ENCODE measurements at places on chromosomes 1 and 21.
A peak's percentile ranks its signal among the peaks of the same experiment; 100 is the strongest.

DNA sequence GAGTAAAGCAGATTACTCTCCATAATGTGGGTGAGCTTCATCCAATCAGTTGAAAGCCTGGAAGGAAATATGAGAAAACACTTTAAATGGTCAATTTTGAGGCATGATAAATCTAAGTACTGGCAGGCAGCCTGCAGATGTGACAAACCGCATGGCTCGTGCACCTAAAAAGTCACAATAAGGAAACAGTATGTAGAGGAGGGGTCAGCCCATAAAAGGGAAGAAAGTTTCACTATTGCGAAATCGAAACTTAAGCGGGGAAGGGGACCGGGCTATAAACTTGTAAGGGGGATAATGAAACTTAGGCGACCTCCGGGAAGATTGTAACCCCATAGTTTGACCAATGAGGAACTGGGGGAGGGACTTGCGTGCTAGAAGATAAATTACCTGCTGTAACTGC is 109.8 kb downstream of the PLPPR4 start:
- DNase-seq: no peak

DNA sequence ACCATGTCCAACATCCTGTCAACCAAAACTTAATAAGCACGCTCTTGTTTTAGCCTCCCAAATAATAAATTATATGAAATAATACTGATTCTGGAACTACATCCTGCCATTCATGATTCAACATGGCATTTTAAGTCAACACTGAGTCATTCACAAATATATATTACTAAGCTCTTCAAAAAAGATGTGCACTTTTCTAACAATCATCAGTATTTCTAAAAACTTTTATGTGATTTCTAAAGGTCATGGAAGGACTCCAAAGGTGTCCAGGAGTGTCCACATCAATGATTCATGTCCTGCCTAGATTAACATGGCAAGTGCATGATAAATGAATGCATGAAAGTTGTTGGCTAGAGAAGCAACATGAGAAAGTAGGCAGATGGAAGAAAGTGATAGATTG is 51.6 kb downstream of the NEGR1 start:
- no peak for DNase-seq

DNA sequence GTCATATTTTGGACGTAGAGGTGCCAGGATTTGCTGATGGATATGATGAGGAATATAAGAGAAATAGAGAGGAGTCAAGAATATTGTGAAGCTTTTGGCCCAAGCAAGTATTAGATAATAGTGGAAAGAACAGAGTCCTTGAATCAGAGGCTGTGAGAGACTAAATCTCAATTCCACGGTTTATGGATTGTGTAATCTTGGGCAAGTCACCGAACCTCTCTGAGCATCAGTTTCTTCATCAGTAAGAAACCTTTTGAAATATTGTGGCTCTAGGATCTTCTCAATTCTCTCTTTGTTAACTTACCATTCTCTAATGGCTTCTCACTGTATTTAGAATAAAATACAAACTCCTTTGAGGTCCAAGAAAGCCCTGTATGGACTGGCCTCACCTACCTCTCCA is 77.6 kb downstream of the RPS6KA1 start:
- no peak for DNase-seq

DNA sequence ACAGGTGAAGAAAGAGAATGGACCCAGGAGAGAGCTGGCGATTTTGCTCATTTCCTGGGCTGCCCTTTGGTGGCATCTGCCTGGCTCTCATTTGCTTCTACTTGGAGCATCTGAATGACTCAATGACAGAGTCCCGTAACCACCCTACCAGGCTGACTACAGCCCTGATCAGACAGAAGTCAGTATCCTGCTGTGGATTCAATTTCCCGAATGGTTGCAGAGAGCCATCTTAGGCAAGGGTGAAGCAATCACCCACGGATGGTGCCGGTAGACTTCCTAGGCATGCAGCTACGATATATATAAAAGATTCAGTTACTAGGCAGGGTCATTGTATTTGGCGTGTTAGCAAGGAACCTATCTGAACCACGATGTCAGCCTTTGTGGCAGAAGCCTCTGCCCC is 10.2 kb downstream of the AJAP1 start:
- no peak for DNase-seq

DNA sequence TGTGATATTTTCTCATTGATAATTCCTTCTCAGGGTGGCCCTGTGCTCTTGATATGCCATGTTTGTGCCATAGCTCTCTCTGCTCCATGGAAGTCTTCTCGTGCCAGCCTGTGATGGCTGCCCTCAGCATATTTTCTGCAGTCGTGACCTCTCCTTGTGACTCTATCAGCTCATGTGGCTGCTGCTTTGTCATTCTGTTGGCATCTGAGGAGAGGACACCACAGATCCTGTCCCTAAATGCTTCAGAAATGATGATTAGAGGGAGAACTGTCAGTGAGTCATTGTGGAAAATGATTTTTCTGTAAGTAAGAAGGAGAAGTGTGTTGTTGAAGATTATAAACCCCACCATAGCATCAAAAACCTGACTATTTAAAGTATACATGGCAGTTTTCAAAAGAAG is 286.0 kb downstream of the ADGRL2 start:
- DNase-seq: no peak

- no peak for DNase-seq
Measured at GRCh38 chr1:244076740-244077139, 25.7 kb downstream of the ZBTB18 start.

DNA sequence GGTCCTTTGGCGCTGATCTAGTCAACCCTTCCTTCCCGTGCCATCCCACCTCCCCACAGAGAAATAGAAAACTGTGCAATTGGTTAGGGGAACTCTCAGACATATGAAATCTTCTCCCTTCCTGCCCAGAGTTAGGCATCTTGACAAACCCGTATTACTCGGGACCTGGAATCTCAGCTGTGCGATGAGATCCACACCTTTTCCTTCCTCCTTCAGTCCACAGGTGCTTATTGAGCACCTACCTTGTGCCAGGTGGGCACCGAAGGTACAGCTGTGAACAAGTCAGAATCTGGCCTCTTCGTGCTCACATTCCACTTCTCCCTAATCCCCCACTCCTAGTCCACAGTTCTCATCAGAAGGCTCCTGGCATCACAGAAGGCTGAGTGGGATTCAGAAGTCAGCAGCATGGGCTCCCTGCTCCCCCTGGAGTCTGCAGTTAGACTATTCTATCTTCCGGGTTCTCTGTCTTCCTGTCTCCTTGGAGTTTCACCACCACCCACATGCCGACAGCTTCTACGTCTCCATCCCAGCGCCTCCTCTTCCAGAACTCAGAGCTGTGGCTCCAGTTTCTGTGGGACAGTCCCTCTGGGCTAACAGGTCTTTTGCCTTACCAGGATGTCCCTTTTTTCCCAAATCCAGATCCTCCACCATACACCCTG is 23.0 kb downstream of the KNCN start:
- no peak for DNase-seq

GRCh38 chr1:119549719-119550132 is 42.7 kb downstream of the HSD3B1 start:
- peak; percentile 4 for DNase-seq

GRCh38 chr1:54580856-54581550 is 33.0 kb downstream of the ACOT11 start:
- DNase-seq: no peak

DNA sequence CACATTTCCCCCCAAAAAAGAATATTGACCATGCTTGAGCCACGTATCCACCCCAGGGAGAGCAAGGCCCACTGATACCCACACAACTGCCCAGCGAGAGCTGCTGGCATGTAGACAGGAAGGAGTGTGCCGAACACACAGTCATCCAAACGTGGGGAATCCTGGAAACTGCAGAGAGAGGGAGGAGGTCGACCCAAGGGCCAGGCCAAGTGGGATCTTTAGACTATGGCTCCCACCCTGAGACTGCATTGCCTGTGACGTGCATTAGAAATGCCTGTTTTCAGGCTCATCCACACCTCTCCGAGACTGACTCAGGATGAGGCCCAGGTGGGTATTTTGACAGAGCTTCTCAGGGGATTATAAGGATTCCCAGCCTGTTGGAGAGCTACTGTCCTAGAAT is 25.9 kb downstream of the NIPAL3 start:
- no peak for DNase-seq

GRCh38 chr1:53014791-53015507 is 47.1 kb upstream of the PODN start:
- peak; percentile 50 for DNase-seq

DNA sequence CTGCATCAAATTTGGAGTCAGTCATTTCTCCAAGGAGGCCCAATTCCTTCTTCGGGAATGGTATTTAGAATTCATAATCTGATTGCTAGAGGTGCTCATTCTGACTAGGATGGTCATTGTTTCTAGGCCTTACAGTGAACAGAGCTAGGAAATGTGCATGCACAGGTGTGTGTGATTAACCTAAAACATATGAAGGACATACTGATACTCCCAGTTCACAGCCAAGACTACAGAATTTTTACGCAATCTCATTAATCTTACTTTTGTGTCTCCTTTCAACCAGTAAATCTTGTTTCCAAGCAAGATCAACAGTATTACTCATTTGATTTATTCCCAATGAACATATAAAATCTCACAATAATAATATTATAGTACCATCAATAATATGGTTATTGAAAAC is 47.1 kb downstream of the NFASC start:
- DNase-seq: no peak

- DNase-seq: no peak
Measured at GRCh38 chr1:172500207-172500606, 32.7 kb upstream of the SUCO start.

DNA sequence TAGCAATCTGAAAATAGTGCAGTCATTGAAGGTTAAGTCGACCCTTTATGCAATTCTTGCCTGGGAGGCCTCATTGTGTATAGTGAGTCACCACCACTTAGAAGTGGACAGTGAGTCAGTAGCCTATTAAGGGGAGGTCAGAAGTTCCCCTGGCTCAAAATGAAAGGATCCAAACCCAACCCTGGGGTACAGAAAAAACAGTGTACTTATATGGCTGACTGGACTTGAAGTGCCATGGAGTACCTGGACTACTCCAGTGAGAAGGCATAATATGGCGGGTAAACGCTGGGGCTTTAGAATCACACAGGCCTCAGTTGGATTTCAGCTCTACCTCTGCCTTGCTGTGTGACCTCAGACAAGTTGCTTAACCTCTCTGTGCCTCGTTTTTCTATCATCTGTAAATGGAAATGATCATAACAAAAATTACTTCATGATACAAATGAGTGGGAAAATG is 2.2 kb upstream of the BCL9 start:
- no peak for DNase-seq

DNA sequence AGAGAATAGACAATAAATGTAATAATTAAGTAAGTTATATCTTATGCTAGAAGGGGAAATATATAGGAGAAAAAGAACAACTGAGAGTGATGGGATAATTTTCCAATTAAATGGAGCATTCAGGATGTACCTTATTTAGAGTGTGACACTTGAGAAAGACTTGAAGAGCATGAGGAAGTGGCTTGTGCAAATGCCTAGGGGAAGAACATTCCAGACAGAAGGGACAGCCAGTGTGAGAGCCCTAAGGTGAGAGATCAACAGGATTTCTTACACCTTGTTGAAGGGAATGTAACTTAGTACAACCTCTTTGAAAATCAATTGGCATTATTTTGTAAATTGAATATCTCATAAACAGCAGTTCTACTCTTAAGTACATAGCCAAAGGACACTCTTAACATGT is 28.8 kb upstream of the TSPAN2 start:
- no peak for DNase-seq

DNA sequence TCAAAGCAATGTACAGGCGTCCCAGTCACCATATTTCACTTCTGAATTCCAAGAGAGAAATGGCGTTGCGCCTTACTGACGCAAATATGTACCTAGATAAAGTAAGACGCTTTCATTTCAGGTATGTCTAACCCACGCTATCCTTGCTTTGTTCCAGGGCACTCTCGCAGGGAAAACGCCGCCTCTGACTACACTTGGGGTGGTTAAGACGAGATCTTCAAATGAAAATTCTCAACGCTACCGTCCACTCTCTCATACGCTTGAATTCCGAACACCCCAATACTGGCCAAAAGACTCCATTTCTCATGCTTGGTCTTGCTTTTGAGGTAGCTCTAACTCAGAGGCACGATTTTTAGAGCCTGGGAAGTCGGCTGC is 736 bp upstream of the ZMPSTE24 start:
- no peak for DNase-seq

DNA sequence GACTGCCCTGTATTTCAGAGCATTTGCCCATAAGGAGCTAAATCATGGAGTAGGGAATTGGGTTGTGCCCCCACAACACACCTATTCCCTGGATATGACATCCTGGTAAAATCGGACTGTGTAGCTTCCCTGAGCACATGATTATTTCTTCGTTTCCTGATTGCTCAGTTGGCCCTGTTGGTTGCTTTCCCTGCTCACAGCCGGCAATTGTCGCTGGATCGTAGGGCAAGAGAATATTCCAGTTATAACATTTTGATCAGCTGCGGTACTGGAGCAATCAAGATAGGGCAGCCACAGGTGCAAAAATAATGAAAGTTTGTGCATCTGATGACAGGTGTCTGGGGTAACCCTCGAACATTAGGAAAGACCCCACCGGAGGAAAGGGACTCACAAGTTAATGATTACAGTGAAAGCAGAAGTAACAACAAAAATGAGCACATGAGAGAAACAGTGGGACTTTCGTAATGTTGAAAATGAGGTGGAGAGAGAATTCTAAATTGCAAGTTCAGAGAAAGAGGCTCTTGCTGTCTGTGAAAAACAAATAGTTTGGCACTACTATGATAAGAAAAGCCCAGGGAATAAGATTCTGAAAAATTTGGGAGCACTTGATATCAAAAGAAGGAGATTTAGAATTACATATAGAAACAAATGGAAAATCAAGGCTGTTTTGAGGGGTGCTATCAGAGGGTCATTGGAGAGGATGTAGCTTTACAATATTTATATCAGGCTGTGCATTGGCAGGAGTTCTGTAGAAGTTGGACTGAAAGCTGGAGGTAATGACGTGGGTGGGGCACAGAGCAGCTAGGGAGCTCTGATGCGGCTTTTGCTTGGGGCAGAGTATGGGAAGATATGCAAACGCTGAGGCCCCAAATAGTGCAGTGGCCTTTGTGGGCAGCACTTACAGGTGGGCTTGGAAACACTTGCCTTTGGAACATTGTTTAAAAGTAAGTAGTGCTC is at the start of gene MAB21L3:
MAB21L3 (plus strand) TSS at position 833 of the 957 bp plus-strand sequence. CDS start 1,217 bp downstream, outside the sequence.
- DNase-seq: no peak

DNA sequence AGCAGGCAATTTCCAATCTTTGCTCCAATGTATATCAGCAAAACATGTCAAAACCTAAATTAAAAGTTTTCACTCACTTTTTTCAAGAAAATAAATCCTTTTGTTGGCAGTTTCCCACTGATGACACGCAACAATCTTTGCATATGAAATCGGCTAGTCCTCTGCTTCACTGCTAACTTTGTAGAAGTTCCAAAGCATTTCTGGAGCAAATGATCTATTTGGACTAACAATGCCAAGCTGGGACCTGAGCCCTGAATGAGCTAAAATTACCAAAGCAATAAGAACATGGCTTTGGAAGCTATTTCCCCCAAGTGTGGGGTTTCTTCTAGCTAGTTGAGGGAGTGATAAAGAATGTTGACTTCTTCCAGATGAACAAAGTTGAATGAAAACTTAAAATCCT is 5.1 kb downstream of the BEND5 start:
- no peak for DNase-seq

DNA sequence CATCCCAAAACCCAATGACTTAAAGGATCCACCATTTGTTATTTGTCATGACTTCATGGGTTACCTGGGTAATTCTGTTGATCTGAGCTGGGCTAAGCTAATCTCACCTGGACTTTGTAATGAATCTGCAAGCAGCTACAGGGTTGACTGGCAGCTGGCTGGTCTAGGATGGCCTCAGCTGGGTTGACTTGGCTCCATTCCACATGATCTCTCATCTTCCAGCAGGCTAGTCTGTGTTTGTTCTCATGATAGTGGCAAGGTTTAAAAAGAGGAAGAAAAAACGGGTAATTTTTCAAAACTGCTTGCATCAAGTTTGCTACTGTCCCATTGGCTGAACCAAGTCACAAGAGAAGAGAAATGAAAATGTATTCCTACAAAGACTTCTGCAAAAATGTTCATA is 24.8 kb upstream of the ZMYM4 start:
- no peak for DNase-seq
